ENCODE measurements at places on chromosomes 6 and 20.

DNA sequence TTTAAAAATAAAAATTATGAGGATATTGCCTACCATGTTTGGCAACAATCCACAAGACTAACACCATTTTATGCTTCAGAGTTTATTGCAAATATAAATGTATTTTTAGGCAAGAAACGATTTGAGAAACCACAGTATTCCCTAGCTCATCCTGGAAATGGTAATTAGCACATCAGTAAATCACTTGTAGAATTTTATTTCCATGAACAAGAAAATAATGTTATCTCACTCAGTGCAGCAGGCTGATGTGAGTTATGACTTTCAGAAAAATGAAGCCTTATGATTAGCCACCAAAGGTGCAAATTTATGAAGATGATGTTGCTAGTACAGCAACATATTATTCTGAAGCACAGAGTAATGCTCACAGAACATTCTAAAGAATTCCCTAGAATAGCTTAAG, 127.7 kb upstream of the GJE1 start:
- no peak for DNase-seq

- DNase-seq, result no peak
Measured at GRCh38 chr6:111118826-111119225, 31.5 kb downstream of the SLC16A10 start.

- no peak for DNase-seq
Measured at GRCh38 chr6:13515912-13516311, 28.5 kb upstream of the GFOD1 start.

DNA sequence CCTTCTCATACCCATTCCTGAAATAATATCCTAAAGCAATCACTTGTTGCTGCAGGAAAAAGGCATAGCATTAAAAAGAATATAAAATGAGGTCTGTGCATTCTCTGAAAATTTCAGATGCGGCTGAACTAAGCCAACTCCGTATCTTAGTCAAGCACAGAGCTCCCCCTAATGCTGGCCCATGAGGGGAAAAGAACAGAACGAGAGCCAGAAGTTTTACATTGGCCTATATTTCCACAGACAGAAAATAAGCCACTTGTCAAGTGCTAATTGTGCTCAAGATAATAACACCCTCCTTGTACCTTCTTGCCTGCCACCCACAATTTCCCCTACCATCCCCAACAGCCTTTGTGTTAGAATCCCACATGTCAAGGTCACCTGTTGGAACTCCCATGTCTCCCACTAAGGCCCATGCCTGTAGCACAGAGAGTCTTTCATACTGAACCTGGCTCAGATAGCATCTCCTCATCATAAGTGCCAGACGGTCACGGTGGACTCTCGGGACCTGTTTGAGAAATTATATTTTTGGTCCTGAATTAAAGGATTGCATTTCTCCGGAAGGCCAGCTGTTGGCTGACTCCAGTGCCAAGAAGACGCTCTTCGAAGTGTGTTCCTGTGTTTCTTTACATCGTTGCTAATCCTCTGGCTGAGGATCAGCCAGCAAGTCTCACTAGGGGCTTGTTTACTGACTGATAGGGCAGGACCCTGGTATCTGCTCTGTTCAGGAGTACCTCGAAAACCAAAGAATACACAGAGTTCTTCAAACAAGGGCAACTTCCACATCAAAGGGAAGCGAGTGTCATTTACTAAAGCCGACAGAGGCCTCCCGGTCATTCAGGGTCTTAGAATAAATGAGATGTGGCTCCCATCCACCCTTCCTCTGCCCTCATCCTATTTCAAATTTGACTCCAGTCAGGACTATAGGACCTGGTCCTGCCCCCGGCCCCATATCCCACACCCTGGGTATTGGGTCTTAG, 183.4 kb upstream of the FBXL4 start:
- DNase-seq, result no peak

DNA sequence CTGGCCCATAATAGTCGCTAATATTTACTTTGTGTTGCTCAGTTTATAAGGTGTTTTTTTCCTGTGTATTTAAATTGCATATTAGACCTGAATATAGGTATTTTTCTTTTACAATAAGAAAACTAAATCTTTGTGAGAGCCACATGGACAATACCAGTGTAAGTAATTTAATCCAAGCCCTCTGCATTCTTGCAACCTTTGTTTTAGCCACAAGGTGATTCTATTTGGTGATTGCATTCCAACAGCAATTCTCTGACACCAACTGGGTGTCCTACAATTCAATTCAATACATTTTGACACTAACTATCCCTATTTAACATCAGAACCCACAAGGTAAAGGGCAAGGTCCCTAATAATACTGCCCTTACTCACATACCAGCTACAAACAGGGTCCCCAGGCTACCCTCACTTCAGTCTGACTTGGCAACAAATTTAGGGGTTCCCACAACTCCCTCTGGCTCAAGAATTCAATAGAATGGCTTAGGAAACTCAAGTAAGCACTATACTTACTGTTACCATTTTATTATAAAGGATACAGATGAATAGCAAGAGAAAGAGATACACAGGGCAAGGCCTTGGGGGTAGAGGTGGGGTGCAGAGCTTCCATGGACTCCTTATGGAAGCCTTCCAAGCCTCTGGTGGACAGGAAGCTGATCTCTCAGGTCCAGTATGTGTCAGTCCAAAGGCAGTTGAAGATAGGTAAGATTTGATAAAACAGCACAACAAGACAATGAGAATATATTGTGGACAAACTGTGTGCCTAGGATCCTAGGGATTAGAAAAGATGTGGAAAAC, 169.3 kb downstream of the CD83 start:
- DNase-seq, result no peak

- no peak for DNase-seq
Measured at GRCh38 chr20:43947316-43947710, 32.7 kb downstream of the TOX2 start.

DNA sequence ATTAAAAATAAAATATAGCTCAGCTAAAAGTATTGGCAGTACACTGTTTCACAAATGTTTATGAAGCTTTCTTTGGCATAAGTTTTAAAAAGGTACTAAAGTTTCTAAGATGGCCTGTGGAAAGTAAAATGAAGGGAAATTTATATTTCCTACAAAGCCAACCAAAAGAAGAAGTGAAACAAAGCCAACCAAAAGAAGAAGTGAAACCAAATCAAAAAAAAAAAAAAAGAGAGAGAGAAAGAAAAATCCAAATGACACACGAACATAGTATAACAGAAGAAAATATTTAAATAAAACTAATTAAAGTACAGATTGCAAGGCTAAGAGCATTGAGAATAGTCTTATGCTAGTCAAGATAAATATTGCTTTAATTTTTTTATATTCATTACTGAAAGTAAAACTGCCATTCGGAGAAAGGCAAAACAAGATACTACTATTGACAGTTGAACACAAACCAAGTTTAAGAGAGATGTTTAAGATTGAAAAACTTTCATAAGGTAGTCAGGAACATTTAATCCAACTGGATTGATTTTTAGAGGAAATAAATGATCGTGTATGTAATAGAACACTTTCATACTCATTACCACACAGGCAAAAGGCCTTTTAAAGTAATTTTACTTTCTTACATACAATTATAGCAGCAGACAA, 12.8 kb upstream of the KHDRBS2 start:
- no peak for DNase-seq

- DNase-seq, result no peak
Measured at GRCh38 chr20:21739682-21740081, 34.2 kb downstream of the PAX1 start.

Data from CD8-positive, alpha-beta T cell (primary cell).